ENCODE measurements at places on chromosomes 5 and 9.
A peak's percentile ranks its signal among the peaks of the same experiment; 100 is the strongest.

GRCh38 chr9:69317894-69318293, 7.1 kb upstream of the ENTREP1 start:
- DNase-seq = no peak

DNA sequence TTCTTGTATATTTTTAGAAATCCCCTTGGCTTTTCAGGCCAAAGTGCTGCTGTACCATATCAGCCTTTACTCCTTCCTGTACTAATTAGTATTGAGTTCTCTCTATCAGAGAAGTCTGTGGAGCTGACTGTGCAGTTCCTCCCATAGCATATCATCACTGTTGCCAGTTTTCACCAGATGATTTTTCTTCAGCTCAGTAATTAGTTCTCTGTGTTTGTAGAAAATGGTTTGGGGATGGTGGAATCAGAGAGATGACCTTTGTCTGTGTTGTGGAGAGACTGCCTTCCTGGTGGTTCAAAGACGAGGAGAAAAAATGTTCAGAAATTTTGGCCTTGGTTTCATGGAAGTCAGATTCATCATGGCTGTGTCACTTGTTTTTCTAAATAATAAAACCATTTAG, 227.5 kb upstream of the ACTBL2 start:
- DNase-seq = no peak

DNA sequence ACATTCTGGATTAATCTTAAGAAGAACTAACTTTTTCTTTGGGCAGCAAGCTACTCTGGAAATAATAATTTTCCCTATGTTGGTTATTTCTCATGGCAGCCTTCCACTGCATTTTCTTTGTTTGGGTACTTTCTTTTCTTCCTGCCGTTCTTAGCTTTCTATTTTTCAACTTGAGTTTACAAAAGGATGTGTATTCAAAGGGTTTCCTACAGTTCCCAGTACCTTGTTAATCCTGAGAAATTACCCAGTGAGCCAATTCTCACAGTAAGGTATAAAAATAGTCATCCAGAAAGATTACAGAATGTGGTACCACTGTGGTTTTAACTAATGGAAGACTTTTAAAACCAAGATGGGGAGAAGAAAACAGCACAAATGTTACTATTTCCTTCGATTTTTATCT, 20.2 kb downstream of the GPR21 start:
- no peak for DNase-seq

DNA sequence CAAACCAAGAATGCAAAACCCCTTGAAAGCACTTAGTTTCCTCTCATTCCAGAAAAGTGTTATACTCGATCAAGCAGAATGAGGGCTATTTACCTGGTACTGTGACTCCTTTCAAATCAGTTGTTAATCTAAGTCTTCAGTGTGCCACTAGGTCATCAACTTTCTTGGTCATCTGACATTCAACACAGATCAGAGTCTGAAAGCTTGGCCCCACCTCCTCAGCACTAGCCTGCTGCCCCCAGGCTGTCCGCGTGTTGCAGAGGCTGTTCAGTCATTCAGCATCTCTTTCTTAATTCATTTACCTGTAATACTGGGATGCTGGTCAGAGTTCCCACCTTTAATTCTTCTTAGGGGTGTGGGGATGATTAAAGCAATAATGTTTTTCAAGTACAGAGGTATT, 28.5 kb downstream of the ENC1 start:
- no peak for DNase-seq

GRCh38 chr9:124348831-124349230, 66.4 kb downstream of the PSMB7 start:
- no peak for DNase-seq

DNA sequence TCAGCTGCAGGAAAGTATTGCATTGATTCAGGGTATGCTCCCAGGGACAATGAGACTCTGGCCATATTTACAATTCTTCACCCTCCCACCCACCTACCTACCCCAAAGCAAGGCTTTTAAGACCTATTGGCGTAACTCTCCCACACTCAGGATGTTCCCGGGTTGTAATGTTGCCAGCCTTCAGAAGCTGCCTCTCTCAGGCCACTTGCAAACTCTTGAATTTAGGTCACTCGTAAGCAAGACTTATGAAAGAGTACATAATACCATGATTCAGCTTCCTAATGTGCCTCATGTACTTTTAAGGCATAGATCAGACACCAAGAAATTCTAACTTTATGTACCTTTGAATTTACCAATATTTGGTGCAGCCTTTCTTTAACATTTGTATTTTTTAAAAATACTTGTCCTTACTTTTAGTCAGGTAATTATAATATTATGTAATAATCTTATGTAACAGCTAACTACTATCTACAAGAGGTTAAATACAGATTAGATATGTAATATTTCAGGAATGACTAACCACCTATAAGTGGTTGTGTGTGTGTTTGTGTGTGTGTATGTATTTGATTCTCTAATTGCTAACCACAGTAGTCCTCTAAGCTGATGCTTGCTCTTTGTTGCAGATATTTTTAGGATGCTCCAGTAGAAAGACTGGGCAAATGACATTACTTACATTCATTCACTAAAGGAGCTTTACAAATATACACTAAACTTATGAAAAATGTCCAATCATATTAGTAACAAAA, 630.5 kb upstream of the MEF2C start:
- no peak for DNase-seq

DNA sequence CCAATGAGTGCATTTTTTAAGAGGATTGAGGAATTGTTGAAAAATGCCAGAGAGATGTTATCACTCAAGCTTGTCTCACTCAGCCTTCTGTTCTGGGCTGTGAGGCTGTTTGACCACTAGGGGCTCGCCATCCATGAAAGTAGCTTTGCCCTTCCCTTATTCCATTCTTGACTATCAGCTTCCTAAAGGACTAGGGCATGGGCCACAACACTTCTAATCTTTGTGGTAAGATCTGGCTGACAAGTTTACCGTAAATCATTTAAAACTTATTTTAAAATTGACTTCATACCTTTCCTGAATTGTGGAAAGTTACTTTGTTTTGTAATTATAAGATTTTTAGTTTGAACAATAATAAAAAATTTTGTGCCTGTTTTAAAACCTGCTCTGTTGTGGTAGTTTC, 49.5 kb downstream of the TJP2 start:
- peak; percentile 84 for DNase-seq

- no peak for DNase-seq
Measured at GRCh38 chr9:135552021-135552697, 6.2 kb downstream of the OBP2A start.

DNA sequence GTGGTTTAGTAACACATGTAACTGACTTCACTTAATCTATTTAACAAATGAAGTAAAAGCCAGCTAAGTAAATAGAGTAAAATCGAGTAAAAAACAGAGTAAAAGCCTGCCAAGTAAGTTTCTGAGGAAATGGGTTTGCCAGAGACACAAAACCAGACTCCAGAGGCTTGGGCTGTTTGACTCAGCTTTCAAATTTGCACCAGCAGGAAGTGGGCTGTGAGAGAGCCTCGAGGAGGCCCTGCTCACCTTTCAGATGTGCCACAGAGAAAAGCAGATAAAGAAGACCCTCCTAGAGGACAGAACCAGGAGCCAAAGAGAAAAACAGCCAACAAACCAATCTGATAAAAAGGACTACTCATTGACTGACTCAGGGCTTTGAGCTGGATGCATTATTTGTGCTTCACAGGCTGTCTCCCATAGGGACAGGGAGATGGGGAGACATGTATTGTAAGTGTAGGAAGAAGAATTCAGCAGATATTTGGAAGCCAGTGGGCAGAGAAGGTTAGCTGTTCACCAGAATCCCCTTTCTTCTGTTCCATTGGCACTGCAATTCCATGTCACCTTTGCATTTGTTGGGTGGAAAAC, 14.4 kb upstream of the AMACR start:
- peak; percentile 37 for DNase-seq

- DNase-seq = peak; percentile 94
Measured at GRCh38 chr5:32223972-32224609, 50.0 kb upstream of the GOLPH3 start.

GRCh38 chr5:67510204-67510603, 313.6 kb upstream of the CD180 start:
- no peak for DNase-seq

DNA sequence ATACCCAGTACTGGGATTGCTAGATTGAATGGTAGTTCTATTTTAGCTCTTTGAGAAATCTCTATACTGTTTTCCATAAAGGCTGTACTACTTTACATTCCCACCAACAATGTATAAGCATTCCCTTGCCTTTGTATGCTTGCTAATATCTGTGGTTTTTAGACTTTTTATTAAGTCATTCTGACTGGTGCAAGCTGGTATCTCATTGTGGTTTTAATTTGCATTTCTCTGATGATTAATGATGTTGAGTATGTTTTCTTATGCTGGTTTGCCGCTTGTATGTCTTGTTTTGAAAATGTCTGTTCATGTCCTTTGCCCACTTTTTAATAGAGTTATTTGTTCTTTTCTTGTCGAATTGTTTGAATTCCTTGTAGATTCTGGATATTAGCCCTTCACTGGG, 512.7 kb upstream of the PAPPA start:
- DNase-seq = peak; percentile 8

DNA sequence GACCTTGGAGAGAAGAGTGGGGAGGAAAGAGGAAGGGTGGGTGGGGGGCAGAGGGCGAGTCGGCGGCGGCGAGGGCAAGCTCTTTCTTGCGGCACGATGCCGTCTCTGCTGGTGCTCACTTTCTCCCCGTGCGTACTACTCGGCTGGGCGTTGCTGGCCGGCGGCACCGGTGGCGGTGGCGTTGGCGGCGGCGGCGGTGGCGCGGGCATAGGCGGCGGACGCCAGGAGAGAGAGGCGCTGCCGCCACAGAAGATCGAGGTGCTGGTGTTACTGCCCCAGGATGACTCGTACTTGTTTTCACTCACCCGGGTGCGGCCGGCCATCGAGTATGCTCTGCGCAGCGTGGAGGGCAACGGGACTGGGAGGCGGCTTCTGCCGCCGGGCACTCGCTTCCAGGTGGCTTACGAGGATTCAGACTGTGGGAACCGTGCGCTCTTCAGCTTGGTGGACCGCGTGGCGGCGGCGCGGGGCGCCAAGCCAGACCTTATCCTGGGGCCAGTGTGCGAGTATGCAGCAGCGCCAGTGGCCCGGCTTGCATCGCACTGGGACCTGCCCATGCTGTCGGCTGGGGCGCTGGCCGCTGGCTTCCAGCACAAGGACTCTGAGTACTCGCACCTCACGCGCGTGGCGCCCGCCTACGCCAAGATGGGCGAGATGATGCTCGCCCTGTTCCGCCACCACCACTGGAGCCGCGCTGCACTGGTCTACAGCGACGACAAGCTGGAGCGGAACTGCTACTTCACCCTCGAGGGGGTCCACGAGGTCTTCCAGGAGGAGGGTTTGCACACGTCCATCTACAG, 760 bp downstream of the NPR3 start:
- DNase-seq = no peak

GRCh38 chr9:70117835-70118319, 74.2 kb downstream of the MAMDC2 start:
- peak; percentile 91 for DNase-seq

Data from trophoblast cell (in vitro differentiated cells and primary cell).